Activated naive CD4-positive, alpha-beta T cell treated with anti-CD3 and anti-CD28 coated beads for 36 hours (primary cell): ENCODE measurements at places on chromosomes 12 and 14. TPM values are rescaled to one million over a fixed set of nuclear protein-coding genes. Genes with fewer than 3 reads are reported as not detected.
A peak's percentile ranks its signal among the peaks of the same experiment; 100 is the strongest.

COQ5 gene
- total RNA-seq, result 29.5 TPM

DPF3 gene
- 0.47 TPM for total RNA-seq

DDN gene
- 0.20 TPM for total RNA-seq

DNA sequence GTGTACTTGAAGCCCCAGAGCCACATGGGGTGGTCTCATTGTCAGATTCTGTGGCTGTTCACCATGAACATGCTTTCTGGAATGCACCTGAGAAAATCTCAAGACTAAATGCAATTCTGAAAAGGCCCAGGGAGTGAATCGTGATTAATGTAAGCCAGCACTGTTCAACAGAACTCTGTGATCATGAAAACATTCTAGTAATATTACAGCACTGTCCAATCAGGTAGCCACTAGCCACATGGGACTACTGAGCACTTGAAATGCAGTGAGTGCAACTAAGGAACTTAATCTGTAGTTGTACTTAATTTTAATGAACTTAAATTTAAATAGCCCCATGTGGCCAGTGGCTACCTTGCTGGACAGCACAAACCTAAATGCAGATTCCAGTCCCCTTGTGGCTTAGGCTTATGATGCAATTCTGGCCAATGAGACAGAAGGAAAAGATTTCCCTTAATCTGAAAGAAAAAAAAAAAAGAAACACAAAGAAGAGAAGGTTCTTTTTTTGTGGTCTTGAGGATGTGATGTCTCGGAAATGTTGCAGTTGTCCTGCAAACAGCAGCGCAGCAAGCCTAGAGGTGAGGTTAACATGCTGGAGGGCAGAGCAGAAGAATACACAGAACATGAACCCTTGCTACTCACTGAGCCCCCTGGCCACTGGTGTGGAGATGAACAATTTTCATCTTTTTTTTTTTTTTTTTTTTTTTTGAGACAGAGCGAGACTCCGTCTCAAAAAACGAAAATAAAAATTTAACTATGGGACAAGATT is 48.2 kb downstream of the SPPL3 start:
- H3K4me1 ChIP-seq, result peaks cover 48% of the 10 kb centered on the region
- no peak for DNase-seq
- H3K36me3 ChIP-seq, result peaks cover 9% of the 10 kb centered on the region
- no peak overlapping the region for H3K4me3 ChIP-seq
- H3K27me3 ChIP-seq, result no peaks in the 10 kb centered on the region

AKAP5 gene
- total RNA-seq, result 0.69 TPM

DNA sequence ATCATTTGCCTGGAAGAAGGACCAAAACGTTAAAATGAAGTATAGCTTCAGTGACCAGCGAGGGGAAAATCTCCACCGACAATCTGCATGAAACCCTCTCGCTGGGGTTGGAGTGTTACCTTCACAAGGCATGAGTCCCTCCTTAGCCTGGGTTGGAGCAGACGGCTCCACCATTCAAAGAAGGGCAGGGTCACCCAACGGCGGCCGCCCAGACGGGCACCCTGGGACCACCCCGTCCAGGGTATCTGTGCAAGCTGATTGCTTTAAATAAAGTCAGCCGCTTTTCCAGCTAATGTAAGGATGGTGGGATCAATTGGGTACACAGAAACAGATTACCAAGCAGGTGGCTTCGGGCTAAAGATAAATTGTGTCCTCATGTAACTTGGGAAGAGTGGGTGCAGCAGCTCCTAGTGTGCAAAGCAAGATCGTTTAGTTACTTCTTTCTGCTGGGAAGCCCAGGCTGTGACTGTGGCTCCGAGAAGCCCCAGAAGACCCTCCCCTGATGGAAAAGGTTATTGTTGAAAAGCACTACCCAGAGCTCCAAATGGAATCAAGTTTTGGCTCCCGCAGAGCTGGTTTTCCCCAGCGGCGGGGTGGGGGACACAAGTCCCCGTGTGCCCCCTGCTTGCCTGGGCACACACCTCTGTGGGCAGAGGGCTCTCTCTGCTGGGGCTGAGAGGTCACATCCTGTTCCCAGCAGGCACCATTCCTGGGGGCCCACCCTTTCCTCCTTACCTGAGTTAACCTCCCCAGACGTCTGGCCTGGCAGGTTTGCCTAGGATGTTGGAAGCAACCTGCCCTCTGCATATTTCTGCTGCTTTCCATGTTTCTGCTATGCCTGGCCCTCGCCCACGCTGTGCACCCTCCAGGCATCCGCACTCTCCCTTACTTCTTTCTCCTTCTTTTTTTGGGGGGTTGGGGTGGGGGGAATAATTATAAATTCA is 318.6 kb upstream of the DIO3 start:
- DNase-seq, result no peak
- H3K4me3 ChIP-seq, result no peak overlapping the region
- no peaks in the 10 kb centered on the region for H3K36me3 ChIP-seq
- peaks cover 3% of the 10 kb centered on the region for H3K27me3 ChIP-seq

DNA sequence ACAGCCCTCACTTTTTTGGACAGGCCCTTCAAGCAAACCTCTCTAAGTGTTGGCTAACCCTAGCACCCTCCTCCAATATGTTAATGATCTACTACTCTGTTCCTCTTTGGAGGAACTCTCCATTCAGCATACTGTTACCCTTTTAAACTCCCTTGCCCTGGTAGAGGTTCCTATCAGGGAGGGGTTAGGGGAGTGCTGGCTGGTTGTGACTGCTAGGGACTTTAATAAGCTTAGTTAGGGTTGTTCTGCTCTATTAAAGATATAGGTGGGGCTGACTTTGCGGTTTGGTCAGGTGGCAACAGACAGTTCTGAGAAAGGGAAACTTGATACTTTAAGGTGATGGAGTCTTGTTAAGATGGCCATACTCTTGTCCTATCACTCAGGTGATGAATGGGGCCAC is 301.5 kb upstream of the FBXO33 start:
- no peaks in the 10 kb centered on the region for H3K36me3 ChIP-seq
- H3K27me3 ChIP-seq, result no peaks in the 10 kb centered on the region
- no peak overlapping the region for H3K27ac ChIP-seq
- no peaks in the 10 kb centered on the region for H3K4me1 ChIP-seq

DNA sequence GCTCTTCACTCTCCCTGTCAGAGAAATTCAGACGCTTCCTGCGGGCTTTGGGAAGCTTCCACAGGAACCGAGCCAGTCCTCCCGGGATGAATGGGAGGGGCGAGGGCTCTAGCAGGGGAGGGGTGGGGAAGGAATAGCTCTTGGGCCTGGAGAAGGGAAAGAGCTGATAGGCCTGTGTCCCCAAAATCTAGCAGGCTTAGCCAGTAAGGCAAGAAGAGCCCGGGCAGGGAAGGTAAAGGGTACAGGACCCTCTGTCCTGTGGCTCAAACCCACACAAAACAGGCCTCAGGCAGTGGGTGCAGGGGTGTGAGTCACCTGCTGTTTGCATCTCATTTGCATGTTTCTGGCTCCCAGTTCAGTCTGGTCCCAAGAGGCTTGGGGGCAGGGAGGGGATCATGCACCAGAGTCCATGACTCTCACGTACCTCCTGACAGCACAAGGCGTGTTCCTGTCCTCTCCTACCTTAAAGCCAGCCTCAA is 8.7 kb upstream of the SMUG1 start:
- DNase-seq, result no peak
- no peak overlapping the region for H3K4me3 ChIP-seq
- no peak overlapping the region for H3K27ac ChIP-seq
- no peaks in the 10 kb centered on the region for H3K4me1 ChIP-seq

DEPDC4 gene
- 3.4 TPM for total RNA-seq

DNA sequence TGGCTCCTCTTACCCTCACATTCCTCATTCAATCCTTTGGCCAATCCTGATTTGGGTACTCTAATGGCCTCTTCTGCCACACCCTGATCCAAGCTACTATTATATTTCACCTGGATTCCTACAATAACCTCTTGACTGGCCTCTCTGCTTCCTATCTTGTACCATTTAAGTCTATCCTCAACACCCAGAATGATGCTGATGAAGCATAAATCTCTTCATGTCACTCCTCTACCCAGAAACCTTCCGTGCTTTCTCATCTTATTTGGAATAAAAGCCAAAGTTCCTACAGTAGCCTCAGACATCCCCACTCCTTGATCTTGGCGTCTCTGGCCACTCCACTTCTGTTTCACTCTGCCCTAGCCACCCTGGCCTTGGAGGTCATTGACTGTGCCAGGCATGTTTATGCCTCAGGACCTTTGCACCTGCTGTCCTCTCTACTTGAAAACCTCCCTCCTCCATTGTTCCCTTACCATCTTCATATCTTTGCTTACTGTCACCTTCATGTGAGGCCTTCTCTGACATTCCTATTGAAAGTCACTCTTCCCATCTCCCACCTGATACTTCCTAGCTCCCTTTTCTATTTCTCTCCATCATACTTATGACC is 46.4 kb upstream of the NRXN3 start:
- H3K4me3 ChIP-seq, result no peak overlapping the region
- no peaks in the 10 kb centered on the region for H3K27me3 ChIP-seq
- H3K36me3 ChIP-seq, result no peaks in the 10 kb centered on the region
- H3K27ac ChIP-seq, result no peak overlapping the region

DNA sequence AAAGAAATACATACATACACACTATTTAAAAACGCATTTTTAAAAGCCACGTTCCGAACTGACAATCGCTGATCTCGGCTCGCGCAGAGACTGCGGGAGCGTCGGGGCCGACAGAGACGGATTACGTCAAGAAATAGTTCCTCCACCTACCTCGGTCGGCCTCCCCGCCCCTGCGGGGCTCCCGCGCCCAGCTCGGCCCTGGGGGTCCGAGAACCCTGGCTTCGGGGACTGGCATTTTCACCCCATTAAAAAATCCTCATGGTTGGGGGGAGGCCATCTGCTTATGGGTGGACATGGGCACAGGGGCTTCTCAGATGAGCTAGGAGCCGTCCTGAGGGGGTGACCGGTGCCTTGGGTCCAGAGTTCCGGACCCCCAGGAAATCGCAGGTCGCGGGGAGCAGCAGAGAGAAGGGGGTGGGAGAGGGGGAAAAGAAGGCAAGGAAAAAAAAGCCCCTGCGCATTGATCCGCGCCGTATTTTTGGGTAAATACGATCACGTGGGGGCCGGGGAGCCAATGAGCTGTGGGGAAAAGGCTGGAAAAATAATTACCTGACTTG is 324 bp upstream of the HOXC9 start:
- peak; percentile 41 for DNase-seq
- H3K27me3 ChIP-seq, result peaks cover 81% of the 10 kb centered on the region
- no peaks in the 10 kb centered on the region for H3K36me3 ChIP-seq
